ENCODE measurements at places on chromosomes 4 and X.

DNA sequence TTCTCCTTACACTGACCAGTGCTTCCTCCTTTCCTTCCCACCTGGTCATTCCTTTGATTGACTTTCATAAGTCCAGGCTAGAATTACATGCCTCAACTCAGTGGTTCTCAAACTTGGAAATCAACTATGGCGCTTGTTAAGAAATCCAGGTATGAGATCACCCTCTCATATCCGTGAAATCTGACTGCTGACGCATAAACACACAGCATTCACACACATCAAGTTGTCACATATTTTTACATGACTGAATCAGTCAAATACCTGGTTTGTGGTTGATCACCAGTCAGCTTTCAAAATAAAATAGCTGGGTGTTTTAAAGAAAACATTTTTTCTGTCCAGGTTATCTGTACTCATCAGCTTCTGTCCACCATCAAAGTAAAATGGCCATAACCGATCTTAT, 433.5 kb downstream of the AFF2 start:
- no peak for DNase-seq

GRCh38 chr4:24793219-24794005, 2.0 kb upstream of the SOD3 start:
- DNase-seq, result no peak

DNA sequence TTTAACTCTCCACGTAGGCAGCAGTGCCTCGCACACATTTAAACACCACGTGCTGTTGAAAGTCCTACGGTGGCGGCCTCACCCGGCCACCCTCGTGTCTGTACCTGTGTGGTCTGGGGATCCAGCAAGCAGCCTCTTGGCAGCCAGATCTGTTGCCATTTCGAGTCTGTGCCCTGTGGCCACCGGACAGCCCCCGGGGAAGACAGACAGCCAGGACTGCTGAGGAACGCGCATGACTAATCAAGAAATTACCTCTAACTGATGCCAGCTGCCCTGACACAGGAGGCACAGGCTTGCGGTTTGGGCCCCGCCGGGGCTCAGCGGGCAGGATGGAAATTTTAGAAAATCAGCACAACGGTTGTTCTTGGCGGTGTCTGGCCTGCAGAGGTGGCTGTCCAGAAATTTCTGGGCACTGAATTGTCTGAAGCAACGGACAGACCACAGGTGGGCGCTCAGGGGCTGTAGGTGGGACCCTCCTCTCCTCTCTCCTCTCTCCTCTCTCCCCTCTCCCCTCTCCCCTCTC, 15.6 kb upstream of the ASMTL start:
- DNase-seq, result peak; percentile 45

GRCh38 chr4:26267087-26267486, 53.7 kb upstream of the RBPJ start:
- no peak for DNase-seq

GRCh38 chrX:11787564-11787963, 29.5 kb downstream of the MSL3 start:
- DNase-seq, result peak; percentile 42

DNA sequence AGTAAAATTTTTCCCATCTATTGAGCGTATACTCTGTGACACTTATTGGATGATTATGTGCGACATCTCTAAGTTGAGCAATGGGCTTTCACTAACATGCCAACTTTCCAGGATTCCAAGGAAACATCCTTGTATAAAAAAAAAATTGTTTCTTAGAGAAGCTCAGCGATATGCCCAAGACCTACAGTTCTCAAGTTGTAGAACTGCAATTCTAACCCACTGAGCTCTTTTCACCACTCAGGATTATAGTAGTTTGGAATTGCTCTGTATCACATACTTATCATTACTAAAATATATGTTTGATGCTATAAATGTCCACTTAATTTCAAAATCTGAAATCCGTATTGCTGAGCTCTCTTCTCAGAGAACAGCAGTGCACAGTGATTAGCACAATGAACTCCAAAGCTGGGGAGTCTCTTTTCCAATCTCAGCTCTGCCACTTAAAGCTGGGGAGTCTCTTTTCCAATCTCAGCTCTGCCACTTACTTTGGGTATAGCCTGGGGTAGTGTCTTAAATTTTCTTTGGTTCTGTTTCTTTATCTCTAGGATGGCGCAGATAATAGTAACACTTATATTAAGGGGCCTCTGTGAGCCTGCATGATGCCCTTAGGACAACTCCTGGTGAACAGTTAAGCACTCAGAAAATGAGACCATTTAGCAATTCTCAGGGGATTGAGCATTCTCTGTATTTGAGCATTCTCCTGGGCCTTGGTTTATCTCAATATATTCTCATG, 1722.2 kb upstream of the AGA start:
- no peak for DNase-seq

DNA sequence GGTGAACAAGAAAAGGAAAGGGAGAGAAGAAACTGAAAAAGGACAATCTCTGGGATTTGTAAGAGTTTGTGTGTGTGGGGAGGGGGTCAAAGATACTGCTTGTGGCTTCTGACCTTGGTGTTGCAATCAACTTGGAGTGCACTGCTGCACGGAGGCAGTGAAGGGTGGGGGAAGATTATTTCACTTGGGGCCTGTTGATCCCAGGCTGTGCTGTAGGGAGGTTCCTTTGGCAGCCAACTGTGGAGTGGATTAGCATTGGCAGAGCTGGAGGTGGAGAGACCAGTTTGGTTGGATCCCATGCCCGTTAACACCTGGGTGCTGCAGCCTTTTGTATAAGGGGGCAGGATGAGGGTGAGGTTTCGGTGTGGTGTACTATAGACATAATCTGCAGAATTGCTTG, 38.2 kb downstream of the AFF1 start:
- no peak for DNase-seq

GRCh38 chr4:23685471-23685870, 204.4 kb downstream of the PPARGC1A start:
- DNase-seq, result no peak

- no peak for DNase-seq
Measured at GRCh38 chr4:91099666-91100065, 972.5 kb downstream of the CCSER1 start.

GRCh38 chr4:158176108-158176507, 3.3 kb upstream of the GASK1B start:
- DNase-seq, result no peak

DNA sequence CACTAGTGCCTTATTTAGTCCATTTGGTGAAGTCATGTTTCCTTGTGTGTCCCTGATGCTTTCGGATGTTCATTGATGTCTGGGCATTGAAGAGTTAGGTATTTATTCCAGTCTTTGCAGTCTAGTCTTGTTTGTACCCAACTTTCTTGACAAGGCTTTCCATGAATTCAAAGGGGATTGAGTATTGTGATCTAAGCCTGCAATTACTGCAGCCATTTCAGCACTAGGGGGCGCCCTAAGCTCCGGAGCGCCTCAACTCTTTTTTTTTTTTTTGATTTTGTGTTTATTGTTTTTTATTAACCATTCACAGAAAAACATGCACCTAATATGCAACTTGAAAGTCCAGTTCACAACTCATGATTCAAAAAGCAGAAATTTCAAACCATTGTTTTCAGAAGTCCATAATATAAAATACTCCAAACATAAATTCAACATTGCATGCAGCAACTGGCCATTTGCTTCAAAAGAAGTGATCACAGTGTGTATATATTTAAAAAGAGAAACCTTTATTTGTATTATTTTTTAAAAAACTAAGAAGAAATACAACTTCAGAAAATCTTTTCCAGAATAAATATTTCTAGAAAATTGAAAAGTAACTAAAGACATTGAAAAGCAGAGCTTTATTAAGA, 59.2 kb downstream of the PTPN13 start:
- no peak for DNase-seq

DNA sequence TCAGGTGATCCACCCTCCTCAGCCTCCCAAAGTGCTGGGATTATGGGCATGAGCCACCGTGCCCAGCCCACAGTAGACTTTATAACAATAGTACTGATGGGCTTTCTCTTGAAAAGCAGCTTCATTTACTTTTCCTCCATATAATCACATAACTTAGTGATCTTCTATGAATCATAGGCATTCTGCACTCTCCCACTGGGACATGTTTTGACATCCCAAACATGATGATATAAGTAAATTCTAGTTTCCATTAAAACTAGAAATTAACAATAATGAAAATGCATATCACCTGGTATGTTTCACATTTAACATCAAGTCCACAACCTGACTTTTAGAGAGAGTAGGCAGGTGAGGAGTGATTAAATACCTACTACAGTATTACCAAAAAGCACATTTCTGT, 96.5 kb downstream of the CAMK2D start:
- no peak for DNase-seq

- no peak for DNase-seq
Measured at GRCh38 chr4:11271263-11271662, 157.4 kb downstream of the HS3ST1 start.

- no peak for DNase-seq
Measured at GRCh38 chr4:608236-608635, 17.1 kb upstream of the PDE6B start.

DNA sequence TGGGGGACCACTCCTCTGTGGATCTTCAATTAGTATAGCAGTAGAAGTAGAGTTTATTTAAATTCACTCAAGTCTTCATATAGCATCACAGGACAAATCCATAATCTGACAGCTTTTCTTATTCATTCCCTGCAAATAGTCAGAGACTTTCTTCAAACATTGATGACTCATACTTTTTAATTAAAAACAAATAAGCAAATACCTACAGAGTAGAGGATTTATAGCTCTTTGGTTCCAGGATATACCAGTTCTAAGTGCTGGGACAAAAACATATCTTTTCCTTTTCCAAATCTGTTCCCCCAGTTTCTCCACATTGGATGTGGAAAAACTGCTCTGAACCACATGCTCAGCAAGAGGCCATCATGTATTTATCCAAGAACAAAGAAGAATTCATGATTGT, 24.1 kb downstream of the EMCN start:
- no peak for DNase-seq

GRCh38 chr4:23945451-23946017, 55.7 kb upstream of the PPARGC1A start:
- no peak for DNase-seq

GRCh38 chr4:116829187-116829586, 256.2 kb downstream of the TRAM1L1 start:
- DNase-seq, result no peak

- DNase-seq, result no peak
Measured at GRCh38 chrX:17206584-17206983, 168.4 kb upstream of the NHS start.

DNA sequence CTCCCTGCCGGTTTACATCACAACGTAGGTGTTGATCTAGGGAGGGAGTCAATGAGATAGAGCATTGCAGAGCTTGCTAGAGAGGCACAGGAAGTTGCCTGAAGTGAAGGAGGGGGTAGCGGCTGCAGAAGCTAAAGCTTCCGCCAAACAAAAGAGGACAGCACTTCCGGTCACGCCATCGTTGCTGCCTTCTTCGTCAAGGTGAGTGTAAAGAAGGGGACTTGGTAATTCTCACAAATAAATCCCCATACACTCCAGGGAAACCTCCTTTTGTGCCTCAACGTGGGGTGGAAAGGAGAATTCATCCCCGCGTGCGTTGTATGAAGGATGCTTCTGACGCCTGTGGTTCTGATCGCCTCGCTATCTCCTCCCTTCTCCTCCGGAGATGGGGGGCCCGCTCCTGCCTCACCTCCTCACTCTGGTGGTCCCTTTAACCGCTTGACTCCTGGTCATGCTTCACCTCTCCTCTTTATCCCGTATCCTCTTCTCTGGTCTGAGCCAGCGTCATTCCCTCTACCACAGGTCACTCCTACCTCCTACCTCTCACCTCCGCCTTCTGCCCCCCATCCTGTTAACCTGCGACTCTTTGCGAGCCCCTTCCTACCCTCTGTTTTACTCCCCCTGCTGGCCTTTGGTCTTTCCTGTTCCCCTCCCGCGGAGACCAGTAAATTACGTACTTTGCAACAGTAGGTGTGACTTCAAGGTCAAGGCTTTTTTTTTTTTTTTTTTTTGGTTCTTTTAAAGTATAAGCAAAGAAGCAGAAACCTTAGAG, 59.9 kb downstream of the GSPT2 start:
- peak; percentile 10 for DNase-seq

DNA sequence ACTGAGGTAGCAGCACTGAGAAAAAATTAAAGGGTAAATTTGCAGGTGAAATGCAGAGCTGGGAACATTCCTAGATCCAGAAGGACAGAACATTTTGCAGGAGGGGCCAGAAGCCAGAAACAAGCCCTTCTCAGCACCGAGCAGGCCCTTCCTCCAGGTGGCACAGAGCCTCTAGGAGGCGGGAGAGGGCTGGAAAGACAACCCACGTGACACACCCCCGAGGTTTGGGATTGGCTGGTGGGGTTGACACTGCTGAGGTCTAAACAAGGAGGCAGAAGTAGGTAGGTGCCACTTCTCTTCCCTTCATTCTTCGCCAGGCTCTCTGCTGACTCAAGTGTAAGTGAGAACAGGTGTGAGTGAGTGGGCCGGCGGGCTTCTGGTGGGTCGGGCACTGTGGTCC, at the start of gene PAGE4:
Gene PAGE4, plus strand, starts transcription at position 288 of the 400 bp plus-strand sequence. CDS start 1,126 bp downstream, outside the sequence.
- DNase-seq, result no peak
